Stimulated activated CD4-positive, alpha-beta T cell treated with anti-CD3 and anti-CD28 coated beads, Interleukin-2, amount 100 ng/mL, for 24 hours (primary cell): ENCODE measurements at places on chromosomes 12 and 14.

DNA sequence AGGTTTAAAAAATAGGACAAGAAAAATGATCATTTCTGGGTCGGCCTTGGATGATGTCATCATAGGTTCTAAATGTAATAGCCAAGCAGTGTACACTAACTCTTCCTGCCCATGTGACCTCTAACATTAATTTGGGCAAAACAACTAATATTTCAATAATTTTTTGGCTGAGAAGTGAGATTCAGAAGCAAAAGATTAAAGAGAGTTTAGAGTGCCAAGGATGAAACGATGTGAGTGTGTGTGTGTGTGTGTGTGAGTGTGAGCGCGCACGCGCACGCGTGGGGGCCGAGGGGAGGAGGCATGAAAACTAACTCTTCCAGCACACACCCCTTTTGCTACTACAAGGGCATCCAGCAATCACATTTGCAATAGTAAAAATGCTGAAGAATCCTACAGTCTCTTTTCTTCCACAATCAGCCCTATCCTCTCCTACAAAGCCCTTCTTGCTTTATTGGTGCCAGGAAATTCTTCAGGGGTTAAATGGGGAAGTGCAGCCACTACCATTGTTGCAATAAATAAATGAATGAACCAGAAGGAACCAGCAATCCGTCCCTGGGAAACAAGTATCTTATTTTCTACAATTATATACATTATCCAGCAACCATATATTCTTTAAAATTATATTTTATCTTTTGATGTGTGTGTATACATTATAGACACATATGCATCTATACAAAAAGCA lies 52.9 kb downstream of the PEBP1 start:
- no peak for DNase-seq

DNA sequence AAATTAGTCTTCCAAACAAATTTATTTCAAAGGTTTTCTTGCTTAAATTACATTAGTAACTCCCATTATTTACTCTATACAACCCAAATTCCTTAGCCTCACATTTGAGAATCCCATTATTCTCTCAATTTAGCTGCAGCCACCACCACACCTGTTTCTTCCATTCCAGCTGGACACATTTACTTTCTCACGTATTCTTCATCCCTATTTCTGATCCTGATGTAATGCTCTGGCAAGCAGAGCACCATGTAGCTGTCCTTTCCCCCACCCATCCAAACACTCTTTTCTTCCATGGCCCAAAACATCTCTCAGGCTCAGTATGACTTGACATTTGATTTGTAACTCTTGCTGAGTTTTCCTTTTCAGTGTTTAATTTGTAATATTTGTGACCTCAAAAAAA lies 240.2 kb upstream of the CLEC14A start:
- DNase-seq: no peak

DNA sequence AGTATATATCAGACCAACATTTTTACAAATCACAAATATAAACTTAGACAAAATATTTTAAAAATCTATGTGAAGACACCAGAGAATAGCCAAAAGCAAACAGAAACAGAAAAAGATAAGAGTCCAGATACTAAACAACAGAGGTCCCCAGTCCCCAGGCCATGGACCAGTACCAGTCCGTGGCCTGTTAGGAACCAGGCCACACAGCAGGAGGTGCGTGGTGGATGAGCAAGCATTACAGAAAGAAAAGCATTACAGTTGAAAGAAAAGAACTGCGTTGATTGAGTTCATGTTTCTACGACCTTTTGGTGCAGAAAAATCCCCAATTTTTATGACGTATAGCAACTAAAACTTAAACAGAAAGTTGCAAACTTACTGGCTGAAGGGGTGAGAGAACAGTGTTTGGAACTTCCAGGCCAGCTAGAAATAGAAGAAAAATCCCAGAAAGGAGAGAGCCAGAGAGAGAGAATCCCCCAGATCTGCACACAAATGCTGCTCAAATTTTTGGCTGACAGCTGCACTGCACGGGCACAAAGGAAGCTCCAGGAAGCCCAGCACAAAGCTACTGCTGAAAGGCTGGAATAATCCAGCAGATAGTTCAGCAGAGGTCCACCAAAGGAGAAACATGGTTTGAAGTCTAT lies 159.6 kb upstream of the C14orf180 start:
- no peak for DNase-seq

GRCh38 chr12:203074-203461 lies 10.9 kb downstream of the SLC6A12 start:
- no peak for DNase-seq

GRCh38 chr12:15800278-15800677 lies 11.1 kb upstream of the EPS8 start:
- no peak for DNase-seq

DNA sequence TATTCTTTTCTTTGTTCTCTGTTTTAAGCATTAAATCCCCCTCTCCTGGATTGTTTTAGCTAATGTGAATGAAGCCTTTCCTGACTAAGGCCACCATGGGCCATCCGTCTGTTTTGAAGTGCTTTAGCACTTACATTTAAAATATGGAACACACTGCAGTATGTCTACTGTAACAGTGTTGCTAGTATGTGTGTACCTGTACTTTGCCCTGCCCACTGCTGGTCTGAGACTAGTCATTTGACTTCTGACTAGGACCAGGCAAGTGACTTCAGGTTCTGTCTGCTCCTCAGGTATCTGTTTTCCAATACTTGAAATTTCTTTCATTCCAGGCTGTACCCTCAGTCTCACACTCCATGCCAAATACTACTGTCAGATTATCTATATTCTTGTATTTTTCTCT lies 120.1 kb upstream of the TSPAN8 start:
- DNase-seq: no peak

GRCh38 chr12:120100630-120101029 lies 15.9 kb downstream of the RAB35 start:
- DNase-seq: no peak

DNA sequence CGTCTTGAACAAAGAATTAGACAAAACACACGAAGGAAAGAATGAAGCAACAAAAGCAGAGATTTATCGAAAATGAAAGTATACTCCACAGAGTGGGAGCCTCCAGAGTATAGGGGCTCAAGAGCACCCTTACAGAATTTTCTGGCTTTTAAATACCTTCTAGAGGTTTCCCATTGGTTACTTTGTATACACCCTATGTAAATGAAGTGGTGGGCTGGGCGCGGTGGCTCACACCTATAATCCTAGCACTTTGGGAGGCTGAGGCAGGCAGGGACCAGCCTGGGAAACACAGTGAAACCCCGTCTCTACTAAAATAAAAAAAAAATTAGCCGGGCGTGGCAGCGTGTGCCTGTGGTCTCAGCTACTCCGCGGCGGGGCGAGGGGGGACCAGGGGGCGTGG lies 13.1 kb upstream of the DNM1L start:
- DNase-seq: no peak

DNA sequence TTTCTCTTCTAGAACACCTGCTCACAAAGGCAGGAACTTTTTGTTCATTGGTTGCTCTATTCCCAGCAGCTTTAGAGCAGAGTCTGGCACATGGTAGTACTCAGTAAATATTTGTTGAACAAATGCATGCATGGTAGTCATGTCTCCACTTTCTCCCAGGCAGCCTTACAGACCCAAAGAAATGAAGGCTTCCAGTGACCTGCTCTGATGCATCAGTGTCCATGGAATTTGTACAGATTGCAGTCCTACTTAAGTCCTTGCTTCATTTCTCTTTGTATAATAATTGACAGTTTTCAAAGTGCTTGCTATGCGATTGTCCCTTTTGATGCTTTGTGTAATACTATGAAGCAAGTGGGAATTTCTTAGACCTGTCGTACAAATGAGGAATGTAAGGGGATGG lies 119.6 kb downstream of the DERA start:
- DNase-seq: no peak

DNA sequence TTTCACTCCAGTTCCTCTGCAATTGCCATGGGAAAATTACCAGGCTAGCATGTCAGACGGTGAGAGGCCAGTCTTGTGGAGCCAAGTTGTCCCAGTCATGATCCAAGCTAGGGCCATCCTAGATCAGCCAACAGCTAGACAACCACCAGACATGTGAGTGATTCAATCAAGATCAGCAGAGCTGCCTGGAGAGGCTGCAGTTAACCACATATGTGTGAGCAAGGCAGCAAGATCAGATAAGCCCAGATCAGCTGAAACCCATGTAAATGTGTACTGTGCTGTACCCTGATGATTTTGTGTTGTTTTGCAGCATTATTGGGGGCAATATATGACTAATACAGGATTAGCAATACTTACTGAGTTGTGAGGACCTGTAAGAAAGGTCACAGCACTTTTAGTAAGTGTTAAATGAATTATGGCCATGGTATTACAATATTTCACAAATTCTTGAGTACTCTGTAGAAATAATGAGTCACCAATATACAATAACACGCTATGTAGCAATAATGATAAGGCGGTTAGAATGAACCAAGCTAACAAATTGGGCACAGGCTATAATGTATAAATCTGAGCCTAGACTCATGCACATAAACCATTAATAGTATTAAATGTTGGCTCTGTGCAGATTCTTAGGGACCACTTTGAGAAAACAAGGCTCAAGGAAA lies 91.4 kb downstream of the SUDS3 start:
- DNase-seq: no peak

DNA sequence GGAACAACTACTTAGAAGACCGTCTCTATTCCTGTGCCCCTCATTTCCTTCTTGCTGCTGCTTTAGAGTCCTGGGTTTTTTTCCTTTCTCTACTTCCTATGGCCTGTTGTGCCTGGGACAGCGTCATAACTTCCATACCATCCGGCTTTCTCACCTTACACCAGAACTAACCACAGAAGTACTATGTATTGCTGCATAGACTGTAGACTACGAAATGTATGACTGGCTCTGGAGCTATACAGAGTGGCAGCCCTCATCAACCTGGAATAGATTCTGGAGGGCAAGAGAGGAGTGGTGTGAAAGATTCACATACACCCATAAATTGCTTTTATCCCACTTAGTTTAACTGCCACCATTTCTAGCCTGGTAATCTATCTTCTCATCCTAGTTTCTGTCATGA lies 16.9 kb upstream of the SRP54 start:
- no peak for DNase-seq

GRCh38 chr12:127054531-127054930 lies 1212.4 kb upstream of the TMEM132C start:
- no peak for DNase-seq

DNA sequence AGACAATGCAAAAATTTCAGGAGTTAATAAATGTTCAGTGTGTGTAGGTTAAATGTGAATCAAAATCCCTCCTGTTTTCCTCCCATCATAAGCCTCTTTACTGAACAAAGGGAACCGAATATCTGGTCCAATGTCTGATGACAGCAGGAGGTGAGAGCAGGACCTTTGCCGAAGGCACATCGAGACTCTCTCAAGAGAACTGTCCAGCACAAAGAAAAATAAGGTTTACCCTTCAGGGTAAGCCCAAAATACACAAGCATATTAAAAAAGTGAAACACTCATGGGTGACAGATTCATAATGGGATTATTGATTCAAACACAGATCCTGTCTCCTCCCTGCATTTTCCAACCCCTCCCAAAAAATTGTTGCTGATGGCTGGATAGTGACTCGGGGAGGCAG lies 4.2 kb upstream of the VSX2 start:
- DNase-seq: no peak

DNA sequence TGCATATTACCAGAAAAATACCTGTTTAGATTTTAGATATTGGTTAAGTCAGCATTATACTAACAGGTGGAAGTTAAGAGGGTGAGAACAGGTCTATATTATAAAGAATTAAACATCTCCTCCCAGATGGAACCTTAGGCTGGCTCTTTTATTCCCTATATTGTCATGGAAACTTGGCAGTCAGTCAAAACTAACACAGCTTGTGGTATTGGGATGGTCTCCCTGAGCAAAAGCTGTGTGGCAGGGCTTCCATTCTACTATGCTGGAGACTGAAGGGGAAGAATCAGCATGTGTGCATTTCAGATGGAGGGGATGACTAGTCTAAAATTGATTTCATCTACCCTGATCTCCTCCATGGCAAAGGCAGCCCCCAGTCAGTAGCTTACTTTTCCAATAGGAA lies 66.7 kb downstream of the SMOC1 start:
- DNase-seq: no peak

GRCh38 chr12:110244372-110244771 lies 36.7 kb upstream of the ATP2A2 start:
- DNase-seq: no peak

- DNase-seq: no peak
These were observed 185.8 kb downstream of the STXBP6 start for GRCh38 chr14:24863968-24864684.

DNA sequence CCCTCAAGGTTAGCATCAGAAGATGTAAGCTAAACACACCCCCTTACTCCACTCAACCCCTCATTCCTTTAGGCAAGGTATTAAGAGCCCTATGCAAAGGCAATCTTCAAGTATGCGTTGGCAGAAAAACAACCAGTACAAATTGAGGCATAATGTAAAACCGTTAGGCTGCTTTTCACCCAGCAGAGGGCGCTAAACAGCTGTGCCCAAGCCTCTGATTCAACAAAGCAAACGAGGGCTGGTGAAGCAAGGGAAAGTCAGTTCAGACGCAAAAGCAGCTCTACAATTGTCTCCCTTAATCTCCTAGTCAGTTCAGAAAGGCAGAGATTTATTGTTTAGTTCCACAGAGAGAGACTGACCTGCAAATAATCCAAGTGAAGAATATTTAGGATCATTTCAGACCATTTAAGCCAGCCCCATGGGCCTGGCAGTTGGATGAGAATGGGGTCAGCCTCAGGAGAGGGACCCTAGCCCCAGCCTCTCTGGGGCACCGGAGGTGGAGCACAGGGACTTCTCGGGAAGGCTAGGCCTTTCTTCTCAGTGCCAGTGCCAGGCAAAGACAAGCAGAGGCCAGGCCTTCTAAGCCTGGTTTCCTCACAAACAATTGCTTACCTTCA lies 23.5 kb downstream of the DCAF5 start:
- DNase-seq: peak; percentile 67

- DNase-seq: no peak
These were observed 5.6 kb downstream of the CHFR start for GRCh38 chr12:132881818-132882217.

DNA sequence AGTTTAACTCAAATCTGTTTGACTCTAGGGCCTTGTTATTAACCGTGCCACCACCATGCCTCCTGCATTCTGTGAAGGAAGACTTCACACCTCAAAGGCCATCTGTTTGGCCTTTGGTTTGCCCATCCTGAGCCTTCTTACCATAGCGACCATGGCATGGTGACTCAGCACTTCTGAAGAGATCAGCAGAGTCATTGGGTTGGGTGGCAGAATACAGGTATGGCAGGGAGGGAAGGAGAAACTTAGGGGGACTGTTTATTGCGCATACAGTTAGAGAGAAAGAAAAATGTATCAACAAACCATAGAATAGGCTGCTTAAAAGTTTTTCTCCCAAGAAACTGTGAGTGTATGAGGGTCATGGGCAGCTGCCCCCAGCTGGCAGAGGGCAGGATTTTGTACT lies 49.2 kb downstream of the DAD1 start:
- peak; percentile 38 for DNase-seq

GRCh38 chr14:104385111-104385510 lies 194.5 kb upstream of the C14orf180 start:
- DNase-seq: no peak
